ENCODE measurements at places on chromosomes 12 and 14.

DNA sequence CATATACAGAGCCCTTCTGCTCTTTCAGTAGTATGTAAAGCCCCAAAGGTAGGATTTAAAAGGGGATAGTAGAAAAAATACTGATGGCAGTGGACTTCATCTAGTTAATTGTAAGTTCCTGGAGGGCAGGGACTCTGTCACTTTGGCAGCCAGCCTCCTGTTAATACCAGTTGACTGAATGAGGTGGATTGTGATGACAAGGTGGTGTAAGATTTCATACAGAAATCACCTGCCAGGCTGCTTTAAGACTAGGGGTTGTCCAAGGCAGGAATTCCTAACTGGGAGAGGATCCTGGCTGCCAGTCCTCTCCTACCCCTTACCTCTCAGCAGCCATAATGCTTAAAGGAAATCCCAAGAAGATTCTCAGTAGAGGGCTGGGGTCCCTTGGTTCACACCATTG, 7.3 kb downstream of the DYRK2 start:
- no peak for DNase-seq

DNA sequence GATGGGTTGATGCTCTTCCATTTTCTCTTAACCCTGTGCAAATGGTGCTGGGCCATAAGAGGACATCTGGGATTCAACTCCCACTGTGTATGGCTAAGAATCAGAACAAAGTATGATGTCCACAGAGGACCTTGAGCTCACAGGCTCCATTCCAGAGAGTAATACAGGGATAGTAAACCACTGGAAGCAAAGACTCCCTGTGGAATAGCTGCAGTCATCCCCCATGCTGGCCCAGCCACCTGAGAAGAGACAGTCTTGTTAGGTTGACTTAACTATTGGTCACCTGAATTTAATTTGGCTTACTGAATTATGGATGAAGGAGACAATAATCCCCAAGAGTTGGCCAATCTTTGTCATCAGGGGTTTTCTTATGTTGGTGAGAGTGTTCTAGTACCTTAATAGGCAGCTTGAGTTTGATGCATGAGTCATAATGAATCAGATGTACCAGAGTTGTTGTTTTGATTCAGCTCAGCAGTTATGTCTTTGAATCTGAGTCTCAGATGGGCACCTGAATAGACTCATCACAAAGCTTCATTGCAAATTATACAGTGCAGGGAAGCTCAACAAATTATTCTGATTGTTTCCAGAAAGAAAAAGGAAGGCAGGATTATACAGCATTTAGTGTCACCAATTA, 122.7 kb downstream of the SSPN start:
- DNase-seq, result no peak

DNA sequence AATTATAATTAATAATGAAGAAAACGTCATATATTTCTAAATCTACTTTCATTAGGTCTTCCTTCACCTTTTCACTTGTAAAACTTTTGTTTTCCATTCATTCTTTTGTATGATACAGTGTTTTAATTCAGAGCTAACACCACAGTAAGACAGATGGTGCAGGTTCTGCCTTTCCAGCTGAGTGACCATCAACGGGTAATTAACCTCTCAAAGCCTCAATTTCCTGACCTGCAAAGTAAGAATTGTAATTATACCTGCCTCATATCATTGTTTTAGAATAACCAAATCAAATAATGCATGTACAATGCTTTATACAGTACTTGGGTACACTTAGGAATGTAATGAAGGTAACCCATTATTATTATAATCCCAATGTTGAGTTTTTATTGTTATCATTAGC, 157.6 kb downstream of the FOXA1 start:
- no peak for DNase-seq

GRCh38 chr14:101501858-101502615, 59.3 kb upstream of the DIO3 start:
- no peak for DNase-seq

GRCh38 chr12:51028126-51028812, 2.1 kb upstream of the SLC11A2 start:
- peak; percentile 86 for DNase-seq
